Activated CD4-positive, alpha-beta memory T cell treated with anti-CD3 and anti-CD28 coated beads for 36 hours (primary cell): ENCODE measurements at places on chromosomes 11 and 22.

DNA sequence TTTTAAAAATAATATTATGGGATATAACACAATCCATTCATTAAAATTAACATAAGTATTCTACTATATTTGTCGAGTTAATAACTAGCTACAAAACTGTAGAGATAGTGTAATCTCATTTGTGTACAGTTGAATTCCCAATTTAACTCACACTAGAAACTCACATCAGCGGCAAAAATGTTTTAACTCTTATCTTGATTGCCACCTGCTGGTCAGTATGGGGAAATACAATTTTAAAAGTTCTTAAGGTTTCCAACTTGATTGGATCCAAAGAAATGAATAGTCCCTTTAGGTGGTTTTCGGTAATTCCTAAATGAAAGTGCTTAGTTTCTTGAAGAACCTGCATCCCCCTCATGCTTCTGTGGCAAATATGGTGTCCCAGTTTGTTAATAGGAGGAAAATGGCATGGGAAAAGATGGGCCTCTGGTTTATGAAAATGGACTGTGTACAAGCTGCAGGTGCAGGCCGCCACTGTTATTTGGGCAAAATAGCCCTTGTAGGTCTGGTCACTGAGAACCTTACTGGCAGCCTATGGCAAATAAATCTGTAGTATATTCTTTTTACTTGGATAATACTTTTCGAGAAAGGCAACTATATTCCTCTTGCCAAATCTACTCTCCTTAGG is 33.7 kb upstream of the SLC17A6 start:
- no peak for DNase-seq

- no peak for DNase-seq
Measured at GRCh38 chr22:43289976-43290721, 53.0 kb downstream of the SCUBE1 start.

DNA sequence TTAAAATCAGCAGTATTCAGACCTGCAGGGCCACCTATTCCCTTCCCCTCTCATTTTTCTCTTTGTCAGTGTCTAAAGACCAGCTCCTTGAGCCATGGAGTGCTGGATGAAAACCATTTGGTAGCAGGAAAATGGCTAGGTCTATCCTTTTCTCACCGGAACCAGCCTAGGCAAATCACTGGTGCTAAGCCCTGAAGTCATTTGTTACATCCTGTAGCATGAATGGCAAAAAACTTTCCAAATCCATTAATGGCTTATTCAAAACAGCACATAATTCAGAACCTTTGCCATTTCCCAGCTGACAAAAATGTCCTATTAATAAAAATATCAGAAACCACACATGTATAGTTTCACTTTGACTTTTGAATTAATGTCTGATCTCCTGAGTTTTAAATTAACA is 209.5 kb upstream of the E2F8 start:
- DNase-seq: no peak

DNA sequence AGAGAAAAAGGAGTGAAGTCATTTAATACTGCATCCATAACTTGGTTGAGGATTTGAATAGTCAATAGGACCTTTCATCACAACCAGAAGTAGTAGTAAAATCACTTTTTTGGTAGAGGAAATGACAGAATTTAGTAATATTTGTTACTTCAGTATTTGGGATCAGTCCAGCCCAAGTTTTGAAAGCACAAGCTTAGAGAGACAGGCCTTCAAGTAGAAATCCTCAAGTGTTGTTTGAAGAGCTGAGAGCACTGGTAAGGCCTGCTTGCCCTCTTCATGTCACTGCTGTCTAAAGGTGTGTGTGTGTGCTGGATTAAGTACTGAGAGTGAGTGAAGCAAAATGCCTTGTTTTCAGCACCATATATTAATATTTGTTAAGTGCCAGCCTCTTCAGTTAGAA is 137.3 kb downstream of the WNT11 start:
- DNase-seq: no peak

DNA sequence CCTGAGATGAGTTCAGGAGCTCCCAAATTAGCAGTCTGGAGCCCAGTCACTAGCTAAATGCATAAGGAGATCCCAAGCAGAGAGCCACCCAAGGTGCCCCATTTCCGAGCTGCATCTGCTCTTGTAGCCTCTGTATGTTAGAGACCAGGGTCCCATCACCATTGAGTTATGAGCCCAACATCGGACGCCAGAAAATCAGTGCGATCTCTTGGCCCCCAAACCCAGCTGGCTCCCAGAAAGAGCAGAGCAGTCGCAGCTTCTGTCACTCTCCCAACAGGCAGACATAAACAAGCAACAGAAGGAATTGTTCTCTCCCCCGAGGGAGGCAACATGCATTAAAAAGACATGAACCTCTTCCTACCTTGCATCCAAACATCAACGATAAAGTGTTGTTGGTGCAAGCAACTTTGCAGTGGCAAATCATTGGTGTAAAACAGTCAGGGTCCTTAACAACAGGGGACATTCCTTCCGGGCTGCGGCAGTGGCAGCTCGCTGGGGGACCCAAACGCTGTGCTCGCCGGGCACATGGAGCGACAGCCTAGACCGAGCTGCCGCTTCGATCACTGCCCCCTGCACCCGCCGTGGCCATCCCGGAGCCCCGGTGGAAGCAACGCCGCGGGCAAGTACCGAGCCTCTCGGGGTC is 907.1 kb downstream of the DLG2 start:
- DNase-seq: no peak

DNA sequence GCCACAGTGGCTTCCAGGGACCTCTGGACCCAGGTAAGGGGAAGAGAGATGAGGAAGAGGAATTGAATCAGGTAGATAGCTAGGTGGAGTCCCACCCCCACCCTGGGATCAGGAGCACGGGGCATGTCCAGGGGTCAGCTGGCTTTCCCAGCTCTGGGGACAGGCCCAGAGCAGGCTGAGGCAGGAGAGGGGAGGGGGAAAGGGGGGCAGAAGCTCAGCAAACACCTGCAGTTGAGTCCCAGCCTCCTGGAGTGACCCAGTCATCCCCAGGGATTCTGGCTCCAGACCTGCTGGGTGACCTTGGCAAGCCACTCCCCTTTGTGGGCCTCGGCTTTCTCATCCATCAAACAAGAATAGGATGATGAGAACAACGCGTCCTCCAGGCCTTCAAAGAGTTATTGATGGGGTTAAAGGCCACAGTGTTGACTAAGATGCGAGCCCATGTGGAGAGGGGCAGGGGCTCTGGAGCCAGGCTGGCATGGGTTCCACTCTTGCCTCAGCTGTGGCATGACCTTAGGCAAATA is 16.0 kb downstream of the STARD10 start:
- DNase-seq: no peak

DNA sequence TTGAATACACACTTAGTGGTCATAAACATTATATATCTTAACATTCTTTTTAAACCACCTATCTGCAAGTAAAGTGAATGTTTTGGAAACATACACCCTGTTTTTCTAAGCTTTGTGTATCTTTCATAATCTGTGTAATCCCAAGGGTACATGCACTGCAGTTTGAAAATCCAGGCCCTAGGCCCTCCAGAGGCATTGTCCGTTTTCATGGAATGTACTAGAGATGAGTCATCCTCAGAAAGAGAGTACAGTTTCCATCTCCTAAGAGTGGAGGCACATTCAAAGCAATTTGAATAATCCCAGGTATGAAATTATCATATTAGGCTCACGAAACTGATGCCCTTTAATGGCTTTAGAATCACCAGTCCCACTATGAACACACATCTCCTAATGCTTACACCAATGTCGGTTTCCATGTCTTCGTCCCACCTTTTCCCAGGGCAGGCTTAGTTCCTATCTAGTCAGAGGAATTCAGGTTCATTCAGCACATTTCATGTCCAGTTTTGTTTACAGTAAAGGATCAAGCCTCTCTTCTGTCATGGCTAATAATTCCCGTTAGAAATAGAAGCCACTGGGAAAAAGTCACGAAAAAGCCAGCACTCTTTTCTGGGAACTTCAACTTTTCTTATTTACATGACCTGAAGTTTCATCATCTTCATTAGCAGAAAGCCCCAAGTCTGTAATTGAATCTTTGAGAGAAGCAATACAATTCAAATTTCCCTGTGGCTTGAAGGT is 39.5 kb upstream of the CD44 start:
- DNase-seq: no peak

- DNase-seq: peak; percentile 45
Measured at GRCh38 chr11:29343465-29344333, 673.1 kb downstream of the KCNA4 start.

GRCh38 chr11:68211546-68211945 is 1.6 kb downstream of the KMT5B start:
- peak; percentile 31 for DNase-seq

DNA sequence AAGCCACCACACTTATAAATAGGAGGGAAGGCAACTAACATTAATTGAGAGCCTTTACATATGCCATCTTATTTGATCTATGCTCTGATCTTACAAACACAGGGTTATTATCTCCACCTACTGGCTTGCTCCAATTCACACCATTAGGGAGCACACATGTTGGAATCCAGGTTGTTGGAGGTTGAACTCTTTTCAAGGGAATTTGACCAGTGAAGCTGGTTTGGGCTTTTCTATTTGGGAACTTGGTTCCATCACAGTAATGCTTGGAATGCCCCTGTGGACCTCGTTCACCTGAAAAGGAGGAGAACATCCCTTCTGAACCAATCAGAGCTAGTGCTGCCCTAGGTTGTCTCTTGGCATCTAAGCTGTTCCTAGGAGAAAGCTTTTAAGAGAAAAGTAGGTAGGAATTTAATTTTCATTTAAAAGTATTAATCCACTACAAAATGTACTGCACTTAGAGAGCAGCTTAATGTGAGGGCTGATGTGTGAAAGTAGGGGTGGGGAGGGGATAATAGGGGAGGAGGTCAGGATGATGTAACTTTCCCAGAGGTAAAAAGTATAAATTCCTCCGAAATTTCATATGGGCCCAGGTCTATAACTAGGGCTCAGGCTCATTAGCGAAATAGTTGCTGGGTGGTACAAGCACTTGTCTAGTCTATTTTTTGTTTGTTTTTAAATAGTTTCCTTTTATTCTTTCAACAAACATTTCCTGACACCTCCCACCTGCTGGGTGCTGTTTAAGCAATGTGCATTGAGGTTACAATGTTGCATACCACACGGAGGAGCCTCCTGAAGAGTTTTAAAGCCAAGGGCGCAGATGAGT is 7.6 kb upstream of the MICAL2 start:
- DNase-seq: no peak

GRCh38 chr11:74925281-74925680 is 23.6 kb downstream of the XRRA1 start:
- no peak for DNase-seq

- no peak for DNase-seq
Measured at GRCh38 chr11:109772892-109773291, 320.3 kb upstream of the ZC3H12C start.

GRCh38 chr22:42565956-42566355 is 12.2 kb downstream of the SERHL2 start:
- DNase-seq: no peak

- DNase-seq: peak; percentile 52
Measured at GRCh38 chr22:43343262-43343669, at the start of gene SCUBE1. Gene SCUBE1, minus strand, starts transcription at chr22:43343372. Its CDS starts 111 bp downstream, at chr22:43343261.

DNA sequence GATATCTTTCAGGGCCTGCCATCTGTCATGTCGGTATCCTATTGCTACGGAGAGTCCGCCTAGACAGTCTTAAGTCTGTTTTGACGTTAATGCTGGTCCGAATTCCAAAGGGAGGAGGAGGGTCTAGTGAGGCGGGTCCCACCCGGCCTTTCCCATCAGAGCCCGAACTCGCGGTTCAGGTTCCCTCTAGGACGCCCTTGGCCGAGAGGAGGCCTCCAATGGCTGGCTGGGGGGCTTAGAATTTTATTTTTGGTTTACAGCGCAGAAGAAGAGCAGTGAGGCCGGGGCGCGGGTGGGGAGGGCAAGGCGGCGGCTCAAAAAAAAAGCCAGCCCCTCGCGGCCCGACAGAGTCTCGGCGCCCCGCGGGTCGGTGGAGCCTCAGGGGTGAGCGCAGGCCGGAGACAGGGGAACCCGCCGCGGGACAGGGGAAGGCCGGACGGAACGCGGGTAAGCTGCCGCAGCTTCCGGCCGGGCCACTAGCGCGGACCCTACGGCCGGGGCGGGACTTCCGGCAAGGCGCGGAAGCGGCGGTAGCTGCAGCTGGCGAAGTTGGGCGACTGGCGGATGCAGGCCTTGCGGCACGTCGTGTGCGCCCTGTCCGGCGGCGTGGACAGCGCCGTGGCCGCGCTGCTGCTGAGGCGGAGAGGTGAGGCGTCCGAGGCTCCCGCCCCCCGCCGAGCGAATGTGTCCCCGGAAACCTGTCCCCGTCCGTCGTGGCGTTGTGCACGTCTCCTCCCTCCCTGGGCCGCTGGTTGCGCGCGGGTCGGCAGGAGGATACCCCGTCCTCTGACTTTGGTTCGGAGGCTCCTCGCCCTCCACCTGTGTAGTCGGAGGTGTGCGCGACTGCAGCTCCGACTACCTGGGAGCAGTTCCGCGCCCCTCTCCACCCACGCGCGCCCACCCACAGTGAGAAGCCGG is at the start of gene TRMU:
Gene TRMU (plus strand): TSS at position 514 of the 918 bp plus-strand sequence. CDS start 51 bp downstream, at position 565.
- peak; percentile 82 for DNase-seq

DNA sequence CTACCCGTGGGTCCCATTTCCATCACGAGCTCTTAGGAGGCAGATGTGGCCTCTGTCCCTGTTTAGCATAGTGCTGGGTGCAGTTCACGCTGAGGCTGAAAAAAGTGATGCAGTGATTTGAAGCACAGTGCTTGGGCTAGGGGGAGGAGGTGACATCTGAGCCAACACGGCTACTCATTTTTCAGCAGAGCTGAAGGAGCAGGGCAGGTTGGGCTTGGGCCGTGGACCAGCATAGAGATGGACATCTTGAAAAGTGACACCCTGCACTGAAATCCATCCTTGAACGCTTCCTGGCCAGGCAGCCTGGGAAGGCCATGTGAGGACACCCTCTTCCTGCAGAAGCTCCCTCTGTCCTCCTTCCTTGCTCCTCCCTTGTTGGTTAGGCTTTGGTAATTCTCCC is 66.4 kb downstream of the ADAMTS15 start:
- DNase-seq: no peak

DNA sequence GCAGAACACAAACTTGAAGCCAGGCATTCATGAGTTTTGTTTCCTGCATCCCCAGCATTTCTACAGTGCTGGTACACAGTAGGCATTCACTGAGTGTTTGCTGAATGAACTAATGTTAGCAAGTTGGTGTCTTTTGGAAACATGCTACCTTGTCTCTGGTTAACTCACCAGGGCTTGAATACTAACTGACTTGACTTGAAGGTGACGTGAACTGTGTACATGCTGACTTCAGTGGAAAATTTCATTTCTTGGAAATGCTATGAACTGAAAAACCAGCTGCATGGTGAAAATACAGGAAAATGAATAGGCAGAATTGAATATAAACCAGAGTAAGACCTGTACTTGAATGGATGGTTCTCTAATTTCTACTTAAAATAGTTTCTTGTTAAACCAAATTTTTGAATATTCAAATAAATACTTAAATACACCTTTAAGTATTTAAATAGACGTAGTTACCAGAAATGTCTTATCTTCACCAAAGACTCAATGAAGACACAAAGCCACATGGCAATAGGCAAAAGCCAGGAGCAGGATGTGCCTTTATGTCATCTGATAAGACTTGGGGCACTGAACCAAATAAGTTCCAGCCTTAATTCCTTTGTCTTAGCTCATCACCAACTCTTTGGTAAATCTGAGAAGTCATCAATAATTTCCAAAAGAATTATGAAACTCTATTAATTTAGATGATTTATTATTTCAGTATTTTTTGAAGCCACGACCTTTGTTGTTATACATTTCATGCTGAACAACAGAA is 39.7 kb upstream of the POU2AF2 start:
- DNase-seq: no peak
